Activated T-cell treated with anti-CD3 and anti-CD28 coated beads, Interleukin-2, amount 50 U/mL, for 72 hours (primary cell): ENCODE measurements at places on chromosomes 1 and 21.

DNA sequence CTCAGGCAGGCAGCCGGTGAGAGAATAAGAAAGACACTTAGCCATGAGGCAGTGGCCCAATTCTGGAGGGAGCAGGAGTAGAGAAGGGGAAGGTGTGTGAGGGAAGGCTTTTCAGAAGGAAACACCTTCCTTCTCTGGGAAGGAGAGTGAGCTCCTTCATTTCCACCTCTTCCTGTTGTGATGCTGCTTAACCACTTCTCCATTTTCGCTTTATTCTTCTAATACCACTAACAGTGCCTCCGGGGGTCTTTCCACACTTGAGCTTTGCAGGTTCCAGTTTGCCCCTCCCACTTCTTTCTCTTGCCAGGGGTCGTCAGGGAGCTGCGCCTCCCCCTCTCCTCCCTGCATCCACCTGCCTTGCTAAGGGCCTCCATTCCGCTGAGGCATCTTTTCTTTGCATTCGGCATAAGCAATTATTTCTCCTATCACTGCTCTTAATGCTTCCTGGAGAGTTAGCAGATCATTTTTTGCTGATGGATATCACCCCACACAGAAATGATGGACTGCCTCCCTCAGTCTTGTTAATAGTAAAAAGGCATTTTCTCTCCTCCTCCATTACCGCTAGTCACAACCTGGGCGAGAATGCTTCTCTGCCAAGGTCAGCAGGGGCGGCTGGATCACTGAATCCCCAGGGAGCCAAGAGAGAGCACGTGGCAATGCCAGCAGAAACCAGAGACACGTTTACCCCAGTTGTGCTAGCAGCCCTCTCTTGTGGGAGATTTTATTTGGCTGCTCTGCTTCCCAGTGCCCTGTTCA, 74.8 kb downstream of the ELAVL4 start:
- peaks cover 6% of the 10 kb centered on the region for H3K27me3 ChIP-seq
- H3K36me3 ChIP-seq: no peaks in the 10 kb centered on the region
- H3K27ac ChIP-seq: no peak overlapping the region
- DNase-seq: no peak
- H3K4me1 ChIP-seq: no peaks in the 10 kb centered on the region

- H3K27me3 ChIP-seq: peaks cover 5% of the 10 kb centered on the region
- DNase-seq: no peak
- no peak overlapping the region for H3K4me3 ChIP-seq
- peak overlapping the region; percentile 22 for H3K27ac ChIP-seq
- H3K4me1 ChIP-seq: peaks cover 11% of the 10 kb centered on the region
- peaks cover 14% of the 10 kb centered on the region for H3K36me3 ChIP-seq
These were observed 14.7 kb downstream of the NIBAN1 start for GRCh38 chr1:184959626-184960025.

GRCh38 chr1:71509051-71509595, 428.3 kb upstream of the ZRANB2 start:
- no peaks in the 10 kb centered on the region for H3K4me1 ChIP-seq
- no peak for DNase-seq
- H3K27me3 ChIP-seq: no peaks in the 10 kb centered on the region
- H3K36me3 ChIP-seq: no peaks in the 10 kb centered on the region
- H3K4me3 ChIP-seq: no peak overlapping the region

DNA sequence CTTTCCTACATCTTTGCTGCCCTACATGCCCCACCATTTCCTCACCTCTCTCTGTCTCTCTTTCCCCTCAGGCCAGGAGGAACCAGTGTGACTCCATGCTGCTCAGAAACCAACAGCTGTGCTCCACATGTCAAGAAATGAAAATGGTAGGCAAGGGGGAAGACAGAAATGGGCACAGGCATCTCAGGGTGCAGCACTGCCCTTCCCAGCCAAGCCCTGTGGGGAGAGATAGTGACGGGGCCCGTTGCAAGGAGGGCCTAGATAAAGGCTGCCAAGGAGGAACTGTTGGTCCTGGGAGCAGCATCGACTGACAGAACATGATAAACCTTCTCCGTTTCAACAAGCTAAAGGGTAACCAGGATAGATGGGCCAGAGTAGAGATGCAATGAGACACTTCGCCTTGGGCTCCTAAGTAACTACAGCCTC, 12.5 kb upstream of the PIGC start:
- H3K27me3 ChIP-seq: peaks cover 12% of the 10 kb centered on the region
- DNase-seq: no peak
- no peaks in the 10 kb centered on the region for H3K36me3 ChIP-seq
- no peak overlapping the region for H3K27ac ChIP-seq
- H3K4me1 ChIP-seq: peaks cover 7% of the 10 kb centered on the region

- peak overlapping the region; percentile 77 for H3K4me3 ChIP-seq
- H3K36me3 ChIP-seq: peaks cover 2% of the 10 kb centered on the region
- H3K27ac ChIP-seq: peak overlapping the region; percentile 70
- H3K4me1 ChIP-seq: peaks cover 24% of the 10 kb centered on the region
These were observed 6.4 kb downstream of the TGFB2 start for GRCh38 chr1:218351391-218352074.

DNA sequence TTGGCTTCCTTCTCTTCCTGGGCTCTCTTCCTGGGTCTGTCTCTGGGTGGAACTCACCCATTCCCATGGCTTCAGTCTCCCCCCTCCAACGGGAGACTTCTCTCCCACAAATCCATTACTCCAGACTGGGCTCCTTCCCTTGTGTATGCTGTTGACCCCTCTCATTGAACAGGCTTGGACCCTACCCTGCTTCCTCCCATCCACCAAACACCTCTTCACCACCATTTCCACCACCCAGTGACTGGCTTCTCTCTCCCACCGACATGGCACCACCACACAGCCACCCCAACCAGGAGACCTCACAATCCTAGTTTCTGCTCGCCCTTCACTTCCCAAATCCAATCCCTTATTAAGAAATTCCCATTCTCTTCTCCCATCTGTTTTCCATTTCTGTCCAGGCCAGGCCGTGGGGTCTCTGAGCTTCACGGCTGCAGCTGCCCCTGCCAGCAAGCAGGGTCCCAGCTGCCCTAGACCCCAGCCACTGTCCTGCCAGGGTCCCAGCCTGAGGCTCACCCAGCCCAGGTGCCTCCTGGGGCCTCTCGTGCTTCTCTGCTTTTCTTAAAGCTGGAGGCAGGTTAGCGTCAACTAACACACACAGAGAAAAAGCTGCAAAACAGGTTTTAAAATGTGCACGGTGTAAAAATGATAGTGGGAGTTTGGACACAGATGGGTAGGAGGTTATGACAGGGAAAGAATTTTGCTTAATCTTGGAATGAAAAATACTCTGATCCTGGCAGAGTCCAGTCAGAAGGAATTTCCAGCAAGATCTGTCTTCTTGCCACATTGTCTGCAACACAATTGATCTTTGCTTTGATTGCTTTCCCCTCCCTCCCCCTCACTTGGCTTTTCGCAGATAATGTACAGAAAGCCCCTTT, 383.8 kb upstream of the VAMP3 start:
- H3K27me3 ChIP-seq: no peaks in the 10 kb centered on the region
- no peak overlapping the region for H3K27ac ChIP-seq
- DNase-seq: no peak
- no peaks in the 10 kb centered on the region for H3K36me3 ChIP-seq

DNA sequence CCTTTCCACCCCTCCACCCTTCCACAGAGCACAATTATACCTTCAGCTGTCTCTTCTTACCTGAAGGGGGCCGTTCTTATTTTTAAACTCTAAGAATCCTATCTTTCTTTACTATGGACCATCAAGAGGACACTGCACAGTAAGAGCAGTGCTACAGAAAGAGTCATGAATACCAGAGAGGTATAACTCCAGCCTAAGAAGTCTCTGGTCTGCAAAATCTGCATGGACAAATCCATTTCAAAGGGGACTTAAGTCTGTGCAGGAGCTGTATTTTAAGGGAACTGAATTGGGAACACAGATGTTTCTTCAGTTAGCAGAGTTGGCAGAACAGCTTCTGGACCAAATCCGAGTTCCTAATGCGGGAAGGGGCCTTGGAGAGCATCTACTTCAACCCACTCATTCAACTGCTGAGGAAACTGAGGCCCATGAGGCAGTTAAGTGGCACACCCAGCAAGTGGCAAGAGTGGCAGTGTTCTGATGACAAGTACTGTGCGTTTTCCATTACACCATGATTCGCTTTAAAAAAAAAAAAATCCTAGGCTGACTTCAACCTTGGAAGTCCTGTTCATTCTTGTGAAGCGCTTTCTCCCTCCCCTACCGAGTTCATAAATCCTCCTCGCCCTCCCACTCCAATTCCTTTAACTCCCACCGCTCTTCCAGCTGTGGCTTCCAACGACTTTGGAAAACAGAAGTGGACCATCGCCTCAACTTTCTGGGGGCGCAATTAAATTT, 1.8 kb downstream of the PLPP3 start:
- H3K4me1 ChIP-seq: peaks cover 6% of the 10 kb centered on the region
- no peak for DNase-seq
- H3K27me3 ChIP-seq: peaks cover 41% of the 10 kb centered on the region
- no peak overlapping the region for H3K4me3 ChIP-seq

DNA sequence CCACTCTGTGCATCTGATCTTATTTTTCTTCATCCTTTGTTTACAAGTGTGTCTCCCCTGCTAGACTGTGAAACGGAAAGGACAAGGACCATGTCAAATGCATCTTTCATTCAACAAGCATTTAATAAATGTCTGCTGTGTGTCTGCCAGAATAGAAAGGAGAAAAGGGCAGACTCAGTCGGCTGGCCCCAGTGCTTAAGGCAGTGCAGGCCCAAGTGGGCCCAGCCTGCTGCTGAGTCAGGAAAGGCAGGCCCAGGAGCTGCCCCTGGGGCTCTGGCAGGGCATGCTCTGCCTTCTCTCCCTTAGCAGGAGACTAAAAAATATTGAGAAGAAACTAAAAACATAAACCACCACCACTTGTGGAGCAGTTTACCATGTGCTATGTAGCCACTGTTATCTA, 38.1 kb downstream of the PLEKHA6 start:
- H3K4me3 ChIP-seq: no peak overlapping the region
- H3K36me3 ChIP-seq: no peaks in the 10 kb centered on the region
- no peak overlapping the region for H3K27ac ChIP-seq
- peaks cover 14% of the 10 kb centered on the region for H3K27me3 ChIP-seq
- DNase-seq: no peak

GRCh38 chr1:244502630-244503029, 41.6 kb downstream of the CATSPERE start:
- H3K4me3 ChIP-seq: no peak overlapping the region
- H3K27ac ChIP-seq: no peak overlapping the region
- DNase-seq: no peak
- H3K36me3 ChIP-seq: peaks cover 2% of the 10 kb centered on the region

DNA sequence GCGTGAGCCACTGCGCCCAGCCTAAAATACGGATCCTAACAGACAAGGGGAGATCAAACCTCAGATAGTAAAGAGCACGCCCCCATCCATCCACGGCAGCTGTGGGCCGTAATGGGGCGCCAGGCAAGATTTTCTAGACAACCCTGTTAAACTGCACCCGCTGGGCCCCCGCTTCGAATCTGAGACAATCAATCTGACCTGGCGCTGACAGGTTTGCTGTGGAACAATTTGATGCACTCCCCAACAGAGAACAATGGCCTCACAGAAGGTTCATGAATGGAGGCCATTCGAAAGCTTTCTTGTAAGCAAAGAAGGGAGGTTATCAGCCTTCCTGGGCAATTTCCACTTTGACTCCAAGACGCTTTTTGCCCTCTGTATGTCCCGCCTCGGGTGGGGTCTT, 30.5 kb downstream of the CLSTN1 start:
- H3K27ac ChIP-seq: no peak overlapping the region
- H3K36me3 ChIP-seq: no peaks in the 10 kb centered on the region
- no peak for DNase-seq
- no peaks in the 10 kb centered on the region for H3K27me3 ChIP-seq

DNA sequence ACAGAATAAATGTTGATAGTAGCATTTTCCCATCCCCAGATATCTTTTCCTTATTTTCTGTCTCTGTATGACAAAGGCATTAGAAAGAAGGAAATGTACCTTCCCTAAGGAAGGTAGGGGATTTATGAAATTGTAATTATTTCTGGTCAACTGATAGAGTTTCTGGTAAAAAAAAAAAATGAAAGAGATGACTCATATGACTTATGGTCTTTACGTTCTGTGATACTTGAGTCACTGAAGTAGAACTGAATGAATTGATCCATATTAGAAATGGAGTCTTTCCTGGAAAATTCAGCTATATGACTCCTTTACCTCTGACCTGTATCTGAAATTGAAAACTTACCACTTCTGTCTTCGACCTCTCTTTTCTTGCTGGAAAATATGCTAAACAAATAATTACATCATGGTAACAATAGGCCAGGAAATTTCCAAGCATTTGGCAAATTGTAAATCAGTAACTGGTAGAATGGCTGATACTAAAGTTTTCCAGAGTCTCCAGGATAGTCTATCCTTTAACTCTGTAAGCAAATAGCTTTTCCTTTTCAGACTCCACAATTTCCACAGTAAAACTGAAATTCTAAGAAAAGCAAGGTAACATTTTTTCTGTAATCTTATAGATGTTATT, 364.3 kb upstream of the PTBP2 start:
- H3K4me1 ChIP-seq: peaks cover 5% of the 10 kb centered on the region
- no peaks in the 10 kb centered on the region for H3K36me3 ChIP-seq
- no peak overlapping the region for H3K27ac ChIP-seq
- DNase-seq: no peak
- no peak overlapping the region for H3K4me3 ChIP-seq
- peaks cover 25% of the 10 kb centered on the region for H3K27me3 ChIP-seq

GRCh38 chr1:201818971-201819750, 9.8 kb upstream of the IPO9 start:
- H3K4me3 ChIP-seq: no peak overlapping the region
- no peaks in the 10 kb centered on the region for H3K36me3 ChIP-seq
- no peaks in the 10 kb centered on the region for H3K4me1 ChIP-seq
- H3K27me3 ChIP-seq: no peaks in the 10 kb centered on the region

- no peaks in the 10 kb centered on the region for H3K4me1 ChIP-seq
- no peak overlapping the region for H3K4me3 ChIP-seq
- H3K27ac ChIP-seq: no peak overlapping the region
- H3K36me3 ChIP-seq: no peaks in the 10 kb centered on the region
- H3K27me3 ChIP-seq: no peaks in the 10 kb centered on the region
- DNase-seq: no peak
These were observed 38.5 kb downstream of the CRB1 start for GRCh38 chr1:197306381-197307062.

- H3K27ac ChIP-seq: no peak overlapping the region
- H3K4me1 ChIP-seq: no peaks in the 10 kb centered on the region
- no peak for DNase-seq
- H3K4me3 ChIP-seq: no peak overlapping the region
These were observed 13.9 kb downstream of the CXADR start for GRCh38 chr21:17526776-17527175.

- no peak overlapping the region for H3K4me3 ChIP-seq
- H3K4me1 ChIP-seq: peaks cover 33% of the 10 kb centered on the region
- H3K27ac ChIP-seq: no peak overlapping the region
These were observed 2.8 kb downstream of the RAB4A start for GRCh38 chr1:229273507-229274232.

DNA sequence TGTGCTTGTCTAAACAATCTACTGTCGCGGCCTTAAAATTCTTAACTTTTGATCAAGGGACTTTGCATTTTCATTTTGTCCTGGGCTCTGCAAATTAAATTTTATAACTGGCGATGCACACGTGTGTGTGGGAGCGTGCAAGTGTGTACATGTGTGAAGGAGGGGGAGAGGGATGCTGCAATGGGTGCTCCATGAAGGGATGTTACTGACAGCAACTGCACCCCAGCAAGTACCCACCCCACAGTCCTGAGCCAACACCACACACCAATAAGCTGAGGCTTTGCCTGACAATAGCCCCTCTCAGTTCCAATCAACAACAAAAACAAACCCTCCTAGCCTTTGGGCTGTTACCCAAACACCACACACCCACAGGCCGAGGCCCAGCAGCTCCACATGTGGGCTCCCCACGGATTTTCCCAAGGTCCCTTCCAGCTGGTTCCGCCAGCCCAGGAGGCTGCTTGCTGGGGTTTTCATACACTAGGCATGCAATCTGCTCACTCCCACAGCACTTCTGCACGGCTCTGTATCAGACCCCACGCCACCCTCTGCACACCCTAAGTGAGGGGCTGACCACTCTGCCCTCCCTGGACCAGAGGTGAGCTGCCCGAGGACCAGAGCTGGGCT, 32.8 kb upstream of the IFFO2 start:
- DNase-seq: no peak
- H3K4me3 ChIP-seq: no peak overlapping the region
- H3K27ac ChIP-seq: no peak overlapping the region
- peaks cover 5% of the 10 kb centered on the region for H3K36me3 ChIP-seq
